Globus pallidus (tissue), 1 donor: ENCODE measurements at places on chromosomes 1 and 21.

GRCh38 chr1:221845650-221846371 lies 103.9 kb upstream of the DUSP10 start:
- no peak for DNase-seq

DNA sequence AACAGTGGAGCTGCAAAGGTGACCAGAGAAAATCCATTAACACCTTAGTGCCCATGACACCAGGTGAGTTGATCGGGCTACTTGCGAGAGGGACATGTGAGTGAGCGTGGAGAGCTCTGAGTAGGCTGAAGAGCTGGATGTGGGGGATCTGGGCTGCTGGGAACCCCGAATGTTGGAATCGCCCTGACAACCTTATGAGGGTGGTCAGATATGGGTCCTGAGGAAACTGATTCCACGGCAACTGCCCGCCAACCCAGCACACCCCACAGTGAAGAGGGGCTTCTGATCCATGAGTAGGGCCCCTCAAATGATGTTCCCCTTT lies 705 bp upstream of the QSOX1 start:
- no peak for DNase-seq

GRCh38 chr1:183061194-183061593 lies 38.0 kb downstream of the LAMC1 start:
- no peak for DNase-seq

DNA sequence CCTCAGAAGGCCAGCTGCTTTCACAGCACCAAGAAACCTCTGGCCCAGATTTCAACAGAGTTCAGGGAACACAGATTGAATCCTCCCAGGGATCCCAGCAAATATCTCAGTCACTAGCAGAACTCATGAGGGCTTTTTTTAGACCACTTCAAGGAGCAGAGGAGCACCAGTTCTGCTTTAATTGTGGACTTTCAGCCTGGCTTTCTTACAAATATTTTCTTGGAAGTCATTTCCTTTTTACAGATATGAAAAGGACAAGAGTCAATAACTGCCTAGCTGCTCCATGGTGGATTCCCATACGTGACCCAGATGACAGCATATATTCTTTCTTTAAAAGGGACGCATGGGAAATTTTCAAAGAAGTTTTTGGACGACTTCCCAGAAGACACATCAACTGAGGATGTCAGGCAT lies 6.4 kb upstream of the LRRC8B start:
- no peak for DNase-seq

DNA sequence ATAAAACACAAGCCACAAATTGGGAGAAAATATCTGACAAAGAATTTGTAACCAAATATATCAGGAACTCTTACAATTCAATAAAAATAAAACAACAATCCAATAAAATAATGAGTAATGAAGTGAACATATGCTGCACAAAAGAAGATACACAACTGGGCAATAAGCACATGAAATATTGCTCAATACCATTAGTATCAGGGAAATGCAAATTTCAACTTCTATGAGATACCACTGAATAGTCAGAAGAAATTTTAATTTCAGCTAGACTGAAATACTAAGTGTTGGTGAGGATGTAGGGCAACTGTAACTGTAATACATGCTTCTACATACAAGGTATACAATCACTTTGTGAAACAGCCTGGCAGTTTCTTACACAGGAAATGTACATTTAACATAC lies 7.4 kb upstream of the ARHGAP29 start:
- no peak for DNase-seq

DNA sequence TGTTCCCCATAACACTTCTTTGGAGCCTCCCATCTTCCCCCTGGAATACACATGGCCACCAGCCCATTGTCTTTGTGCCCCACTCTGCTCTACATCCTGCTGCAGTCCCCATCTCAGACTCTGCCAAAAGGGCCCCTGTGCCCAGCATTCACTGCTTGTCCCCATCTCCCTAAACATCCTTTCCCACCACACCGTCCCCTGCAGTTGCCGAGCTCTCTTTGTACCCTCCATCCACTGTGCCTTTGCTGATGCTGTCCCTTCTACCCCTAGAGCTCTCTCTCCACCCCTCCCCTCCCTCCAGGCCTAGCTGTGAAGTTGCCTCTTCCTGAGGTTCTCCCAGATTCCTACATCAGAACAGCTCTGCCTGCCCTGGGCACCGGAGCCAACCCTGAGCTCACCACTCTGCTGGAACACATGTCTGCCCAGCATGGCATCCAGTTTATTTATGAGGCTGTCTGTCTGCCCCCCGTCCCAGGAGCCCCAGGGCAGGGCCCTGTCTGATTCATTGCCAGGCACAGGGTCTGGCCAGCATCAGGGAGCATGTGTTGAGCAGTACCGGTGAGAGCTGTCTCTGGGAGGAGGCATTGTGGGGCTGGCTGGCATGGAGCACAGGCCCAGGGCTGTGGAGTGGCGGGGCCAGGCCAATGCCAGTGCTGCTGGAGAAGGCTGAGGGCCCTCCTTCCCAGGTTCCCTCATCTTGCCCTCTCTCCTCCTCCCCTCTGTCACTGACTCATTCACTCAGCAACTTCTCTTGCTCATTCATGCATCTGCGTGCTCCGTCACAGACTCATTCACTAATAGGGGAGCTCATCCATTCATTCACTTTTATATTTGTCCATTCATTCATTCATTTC lies 28.8 kb downstream of the EDN2 start:
- DNase-seq = peak; percentile 46
